ENCODE measurements at places on chromosomes 11 and 22.

- DNase-seq, result no peak
Measured at GRCh38 chr11:119169282-119169719, 776 bp downstream of the NLRX1 start.

- DNase-seq, result no peak
Measured at GRCh38 chr11:57521116-57521515, 5.6 kb upstream of the SLC43A1 start.

DNA sequence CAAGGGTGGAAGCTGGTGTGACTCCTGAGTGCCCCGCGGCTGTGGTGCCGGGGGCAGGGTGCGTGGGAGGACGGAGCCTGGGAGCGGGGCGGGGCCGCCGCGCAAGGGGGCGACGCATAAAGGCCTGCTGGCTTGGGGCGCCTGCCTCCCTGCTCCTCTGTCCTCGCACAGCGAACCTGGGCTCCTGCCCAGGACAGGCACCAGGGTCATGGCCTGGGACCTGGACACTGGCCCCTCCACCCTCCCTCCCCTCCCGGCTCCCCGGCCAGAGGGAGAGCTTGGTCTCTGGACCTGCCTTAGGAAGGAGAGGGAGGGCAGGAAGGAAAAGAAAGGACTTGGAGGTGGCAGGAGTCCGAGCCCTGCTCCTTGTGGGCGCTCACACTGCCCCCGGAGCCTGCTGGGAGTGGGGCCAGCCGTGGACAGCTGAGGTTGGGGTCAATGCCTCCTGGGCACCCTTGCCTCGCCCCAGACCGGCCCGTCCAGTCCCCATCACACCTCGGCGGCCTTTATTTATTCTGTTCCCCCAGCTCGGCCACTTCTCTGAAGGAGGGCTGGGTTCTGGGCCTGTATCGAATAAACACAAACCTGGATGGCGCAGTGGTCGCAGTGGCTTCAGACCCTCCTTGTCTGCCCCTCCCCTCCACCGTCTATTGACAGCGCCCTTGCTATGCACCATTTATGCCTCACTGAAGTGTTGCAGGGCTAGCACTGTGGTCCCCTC, 8.7 kb downstream of the SLC16A8 start:
- no peak for DNase-seq

DNA sequence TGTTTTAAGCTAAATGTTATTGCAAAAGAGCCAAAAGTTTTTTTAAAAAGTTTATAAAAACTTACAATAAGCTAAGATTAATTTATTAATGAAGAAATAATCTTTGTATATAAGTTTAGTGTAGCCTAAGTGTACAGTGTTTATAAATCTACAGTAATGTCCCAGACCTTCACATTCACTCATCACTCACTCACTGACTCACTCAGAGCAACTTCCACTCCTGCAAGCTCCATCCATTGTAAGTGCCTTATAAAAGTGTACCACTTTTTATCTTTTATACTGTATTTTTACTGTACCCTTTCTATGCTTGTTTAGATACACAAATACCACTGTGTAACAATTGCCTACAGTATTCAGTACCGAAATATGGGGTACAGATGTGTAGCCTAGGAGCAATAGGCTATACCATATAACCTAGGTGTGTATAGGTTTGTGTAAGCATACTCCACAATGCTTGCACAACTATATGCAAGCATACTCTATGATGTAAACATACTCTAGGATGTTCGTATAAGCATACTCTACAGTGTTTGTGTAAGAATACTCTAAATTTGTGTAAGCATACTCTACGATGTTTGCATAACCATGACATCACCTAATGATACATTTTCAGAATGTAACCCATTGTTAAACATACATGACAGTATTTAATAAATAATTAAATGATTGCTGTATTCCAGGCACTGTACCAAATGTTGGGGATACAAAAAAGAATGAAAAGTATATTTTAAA, 953.0 kb downstream of the KCNA4 start:
- DNase-seq, result no peak

GRCh38 chr11:575313-575995, 816 bp upstream of the PHRF1 start:
- DNase-seq, result no peak

DNA sequence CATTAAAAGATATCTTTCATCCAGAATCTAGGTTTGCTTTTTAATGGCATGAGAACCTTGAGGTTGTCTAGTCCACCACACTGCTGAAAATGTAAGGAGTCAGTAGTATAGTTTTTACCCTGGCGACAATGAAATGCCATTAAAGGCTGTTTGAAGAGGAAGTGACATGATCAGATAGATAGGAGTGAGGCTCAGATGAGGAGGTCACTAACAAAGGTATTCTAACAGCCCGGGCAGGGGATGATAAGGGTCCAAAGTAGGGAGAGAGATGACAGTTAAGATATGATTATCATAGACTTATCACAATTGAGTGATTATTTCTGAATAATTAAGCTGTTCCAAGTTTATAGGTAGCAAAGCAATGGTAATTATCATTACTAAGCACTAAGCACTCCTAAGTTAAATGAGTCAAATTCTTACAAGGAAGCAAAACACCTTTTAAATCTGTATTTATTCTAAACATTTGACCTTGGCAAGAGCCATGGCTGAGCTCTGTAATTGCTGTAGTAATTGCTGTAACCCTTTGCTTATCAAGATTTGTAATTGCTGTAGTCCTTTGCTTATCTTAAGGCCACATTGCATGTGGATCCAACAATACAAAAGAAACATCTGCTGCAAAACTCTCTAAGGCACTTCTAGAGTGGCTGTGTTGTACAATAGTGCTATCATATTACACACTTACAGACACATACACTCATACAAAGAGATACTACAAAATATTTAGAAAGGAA, 92.6 kb downstream of the ENTHD1 start:
- DNase-seq, result no peak

All from stimulated activated CD8-positive, alpha-beta memory T cell treated with anti-CD3 and anti-CD28 coated beads, Interleukin-15, amount 100 ng/mL, for 24 hours (primary cell).